ENCODE measurements at places on chromosomes 3 and 15.

DNA sequence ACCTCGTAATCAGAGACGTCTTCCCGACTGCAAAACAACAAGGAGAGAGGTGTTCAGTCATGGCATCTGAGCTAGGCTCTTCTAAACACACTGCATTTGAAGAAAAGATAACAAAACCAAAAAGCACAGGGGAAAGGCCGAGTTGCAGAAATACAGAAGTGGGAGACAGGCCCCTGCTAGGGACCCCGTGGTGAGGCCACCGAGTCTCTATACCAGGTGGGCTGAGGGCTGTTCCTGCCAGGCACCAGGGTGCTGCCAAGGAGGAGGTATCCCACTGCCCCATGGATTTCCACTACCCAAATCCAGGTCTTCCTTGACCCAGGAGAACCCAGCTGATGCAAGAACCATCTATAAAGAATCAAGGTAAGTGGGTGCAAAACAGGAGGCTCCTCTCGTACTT is 31.1 kb downstream of the RAB6B start:
- DNase-seq, result no peak

GRCh38 chr3:157442729-157443128 is 6.1 kb downstream of the PTX3 start:
- no peak for DNase-seq

DNA sequence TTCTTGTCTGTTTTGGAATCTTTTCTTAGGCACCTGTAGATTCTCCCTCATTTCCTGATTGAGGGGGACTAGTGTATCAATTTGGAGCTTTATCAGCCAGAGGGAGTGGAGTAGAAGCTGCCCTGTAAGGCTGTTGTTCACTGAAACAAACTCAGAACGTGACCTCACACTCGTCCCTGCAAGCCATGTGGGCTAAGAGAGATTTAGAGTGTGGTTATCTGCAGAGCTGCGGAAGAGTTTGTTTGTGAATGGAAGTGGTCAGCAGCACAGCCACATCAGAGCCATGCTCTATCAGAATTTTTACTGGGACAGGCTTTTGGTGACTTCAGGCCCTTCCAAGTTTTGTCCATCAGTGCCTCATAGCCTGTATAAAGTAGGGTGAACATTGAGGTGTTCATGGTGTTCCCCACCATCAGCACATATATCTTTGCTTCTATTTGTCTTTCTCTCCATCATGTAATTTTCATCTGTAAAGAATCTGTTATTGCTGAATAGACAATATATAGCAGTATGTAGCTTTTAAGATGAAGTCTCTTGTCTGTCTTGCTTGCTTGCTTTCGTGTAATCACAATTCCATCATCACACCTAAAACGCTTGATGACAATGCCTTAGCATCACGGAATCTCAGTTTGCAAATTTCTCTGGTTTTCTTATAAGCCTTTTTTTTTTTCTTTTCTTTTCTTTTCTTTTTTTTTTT is 37.0 kb downstream of the LARS2 start:
- no peak for DNase-seq

DNA sequence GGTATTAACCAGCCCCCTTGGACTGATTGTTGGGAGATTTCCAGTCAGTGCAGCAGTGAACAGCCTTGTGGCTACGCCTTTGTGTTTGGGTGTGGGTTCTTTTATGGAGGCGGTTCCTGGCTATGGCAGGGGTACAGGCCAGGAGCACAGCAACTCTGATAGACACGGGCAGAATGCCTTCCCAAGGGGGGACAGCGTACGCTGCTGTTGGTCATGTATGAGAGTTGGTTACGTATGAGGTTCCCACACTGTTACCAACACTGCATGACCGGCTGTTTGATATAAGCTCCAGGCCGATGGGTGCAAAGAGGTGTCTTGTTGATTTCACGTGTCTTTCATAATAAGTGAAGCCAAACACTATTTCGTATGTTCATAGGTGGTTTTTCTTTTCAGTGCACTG is 187.8 kb downstream of the NSMCE3 start:
- no peak for DNase-seq

- DNase-seq, result no peak
These were observed 45.6 kb downstream of the NOX5 start for GRCh38 chr15:69060041-69060481.

DNA sequence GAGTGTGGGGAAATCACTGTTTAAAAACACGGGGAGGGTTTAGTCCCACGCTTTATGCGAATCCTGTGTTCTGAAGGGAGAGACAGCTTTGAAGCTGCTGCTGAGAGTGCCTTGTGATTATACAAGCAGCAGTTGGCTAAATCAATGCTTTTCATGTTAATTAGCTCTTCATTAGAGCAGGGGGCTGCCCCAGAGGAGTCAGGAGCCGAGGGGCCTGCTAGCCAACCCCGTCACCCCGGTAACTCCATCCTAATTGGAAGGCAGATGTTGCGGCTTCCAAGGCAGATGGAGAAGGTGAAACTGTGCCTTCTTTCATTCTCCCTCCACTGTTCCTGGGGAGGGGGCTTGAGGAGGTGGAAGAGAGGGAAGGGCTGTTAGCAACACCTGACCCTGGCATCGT is 92.4 kb upstream of the ANKRD34C start:
- no peak for DNase-seq

GRCh38 chr3:40068636-40069035 is 240.9 kb upstream of the EIF1B start:
- DNase-seq, result no peak

DNA sequence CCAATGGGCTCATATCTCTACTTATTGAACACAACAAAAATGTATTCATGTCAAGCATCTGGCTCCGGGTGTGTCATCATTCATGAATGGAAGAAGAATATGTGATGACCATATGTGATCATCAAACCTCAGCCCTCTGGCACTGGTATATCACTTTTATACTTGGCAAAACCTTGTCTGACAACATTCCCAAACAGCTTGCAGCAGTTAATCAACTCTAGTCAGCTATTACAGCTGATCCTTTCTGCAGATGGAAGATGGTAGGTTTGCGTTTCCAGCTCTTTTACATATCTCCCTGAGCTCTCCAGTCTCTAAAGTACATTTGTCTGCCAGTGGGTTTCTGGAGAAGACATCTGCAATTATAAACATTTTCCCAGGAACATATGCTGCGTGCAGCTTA is 6.6 kb downstream of the PLSCR5 start:
- DNase-seq, result no peak

- DNase-seq, result no peak
These were observed 46.9 kb upstream of the FLNB start for GRCh38 chr3:57961177-57961827.

GRCh38 chr15:86087808-86088207 is 8.1 kb downstream of the AGBL1 start:
- no peak for DNase-seq

GRCh38 chr15:66820481-66821176 is 118.6 kb downstream of the SMAD6 start:
- no peak for DNase-seq

DNA sequence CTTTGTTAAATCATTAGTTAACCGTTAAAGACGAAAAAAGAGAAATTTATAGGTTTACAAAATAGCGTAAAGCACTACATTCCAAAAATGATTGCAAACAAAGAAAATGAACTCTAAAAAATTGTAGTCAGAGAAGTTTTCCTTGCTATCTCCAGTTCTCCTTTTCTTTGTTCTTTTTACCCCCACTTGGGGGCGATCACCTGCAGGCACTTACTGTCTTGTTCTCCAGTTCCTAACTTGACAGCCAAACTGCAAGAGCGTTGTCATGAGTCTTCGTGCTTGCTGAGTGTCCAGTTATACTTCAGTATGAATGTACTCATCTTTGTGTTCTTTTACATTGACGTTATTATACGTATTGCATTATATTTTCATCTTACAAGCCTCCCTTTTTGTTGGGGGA is 54.5 kb downstream of the CHD2 start:
- DNase-seq, result no peak

DNA sequence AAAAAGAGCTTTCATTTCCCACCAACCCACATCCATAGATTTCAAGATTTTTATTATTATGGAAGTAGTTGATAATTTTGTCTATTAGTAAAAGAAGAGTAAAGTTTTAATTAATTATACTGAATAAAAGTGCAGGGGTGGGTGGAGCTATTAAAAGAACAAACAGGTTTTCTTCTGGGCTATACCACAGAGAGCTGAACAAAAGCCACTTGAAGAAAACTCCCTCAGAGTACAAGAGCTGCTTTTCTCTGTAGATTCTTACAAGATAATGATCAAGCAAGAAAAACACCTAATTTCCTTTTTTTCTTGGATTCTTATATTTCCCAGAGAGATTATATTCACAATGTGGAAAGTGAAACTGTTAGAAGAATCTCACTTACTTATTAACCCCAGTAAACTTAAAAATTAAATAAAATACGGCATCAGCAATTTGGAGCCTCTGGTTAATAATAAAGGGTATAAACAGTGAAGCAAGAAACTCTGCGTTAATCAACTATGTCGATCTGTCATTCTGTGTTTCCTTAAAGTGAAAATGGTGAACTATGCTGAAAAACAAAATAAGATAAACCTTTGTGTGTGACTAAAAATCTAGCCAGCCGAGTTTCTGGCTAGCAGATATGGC is 84.9 kb downstream of the THBS1 start:
- DNase-seq, result no peak

DNA sequence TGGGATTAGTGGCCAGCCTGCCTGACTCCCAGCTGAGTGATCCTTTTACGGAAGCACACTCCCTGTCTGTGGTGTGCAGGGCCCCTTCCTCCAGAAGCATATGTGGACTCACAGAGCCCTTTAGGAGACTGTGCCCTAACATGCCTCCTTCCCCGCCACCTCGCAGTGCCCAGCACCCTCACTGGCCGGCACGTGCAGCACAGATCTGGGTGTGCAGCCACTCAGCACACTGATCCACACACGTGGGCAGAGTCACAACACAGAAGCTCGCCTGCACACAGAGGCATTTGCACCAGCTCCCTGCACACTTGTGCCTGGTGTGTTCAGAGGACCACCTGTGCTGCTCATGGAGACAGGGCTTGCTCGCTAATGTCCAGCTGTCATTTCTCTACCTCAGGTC is 23.6 kb upstream of the CSPG4 start:
- DNase-seq, result no peak

DNA sequence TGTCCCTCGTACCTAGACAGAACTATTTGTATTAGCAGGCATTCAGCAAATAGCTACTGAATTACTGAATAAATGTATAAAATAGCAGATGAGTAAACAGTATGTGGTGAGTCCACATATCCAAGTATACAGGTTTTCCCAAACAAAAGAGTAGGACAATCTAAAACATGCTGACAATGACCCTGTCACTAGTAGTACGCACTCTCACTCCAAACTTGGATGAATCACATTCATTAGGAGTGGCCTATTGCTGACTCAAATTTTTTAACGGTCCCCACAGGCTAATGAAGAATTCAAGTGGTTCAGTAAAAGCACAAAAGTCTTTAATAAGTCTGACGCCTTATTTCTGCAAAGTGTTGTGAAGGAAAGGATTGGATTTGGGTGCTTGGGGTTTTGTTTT is 449.3 kb upstream of the THBS1 start:
- no peak for DNase-seq

DNA sequence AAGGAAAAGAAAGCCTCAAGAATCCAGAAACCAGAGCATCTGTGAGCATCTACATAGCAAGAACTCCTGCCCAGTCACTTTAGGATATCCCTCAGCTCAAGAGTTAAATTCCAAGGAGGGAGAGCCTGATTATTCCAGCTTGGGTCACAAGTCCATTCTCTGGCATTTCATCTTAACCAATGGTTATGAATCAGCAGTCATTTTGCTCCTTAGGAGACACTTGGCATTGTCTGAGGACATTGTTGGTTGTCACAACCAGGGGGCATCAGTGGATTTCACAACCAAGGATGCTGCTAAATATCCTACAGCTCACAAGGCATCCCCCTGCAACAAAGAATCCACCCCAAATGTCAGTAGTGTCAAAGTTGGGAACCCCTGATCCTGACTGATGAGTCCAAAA is 51.0 kb upstream of the LMCD1 start:
- no peak for DNase-seq

DNA sequence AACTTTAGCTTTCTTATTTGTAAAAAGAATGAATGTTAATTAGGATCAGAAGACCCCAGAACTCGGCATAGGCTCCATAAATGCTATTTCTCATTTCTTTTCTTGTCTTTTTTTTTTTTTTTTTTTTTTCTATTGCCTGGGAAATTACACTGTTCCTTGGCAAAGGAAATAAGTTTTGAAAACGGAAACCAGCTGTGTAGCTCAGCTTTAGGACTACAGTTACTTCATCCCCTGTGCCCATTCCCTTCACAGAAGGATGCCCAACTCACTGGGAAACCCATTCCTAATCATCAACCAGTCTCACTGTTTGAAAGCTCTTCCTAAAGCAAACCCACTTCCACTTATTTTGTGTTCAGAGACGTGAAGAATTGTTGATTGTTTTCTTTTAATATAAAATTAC is 254.0 kb upstream of the IL12A start:
- DNase-seq, result no peak

DNA sequence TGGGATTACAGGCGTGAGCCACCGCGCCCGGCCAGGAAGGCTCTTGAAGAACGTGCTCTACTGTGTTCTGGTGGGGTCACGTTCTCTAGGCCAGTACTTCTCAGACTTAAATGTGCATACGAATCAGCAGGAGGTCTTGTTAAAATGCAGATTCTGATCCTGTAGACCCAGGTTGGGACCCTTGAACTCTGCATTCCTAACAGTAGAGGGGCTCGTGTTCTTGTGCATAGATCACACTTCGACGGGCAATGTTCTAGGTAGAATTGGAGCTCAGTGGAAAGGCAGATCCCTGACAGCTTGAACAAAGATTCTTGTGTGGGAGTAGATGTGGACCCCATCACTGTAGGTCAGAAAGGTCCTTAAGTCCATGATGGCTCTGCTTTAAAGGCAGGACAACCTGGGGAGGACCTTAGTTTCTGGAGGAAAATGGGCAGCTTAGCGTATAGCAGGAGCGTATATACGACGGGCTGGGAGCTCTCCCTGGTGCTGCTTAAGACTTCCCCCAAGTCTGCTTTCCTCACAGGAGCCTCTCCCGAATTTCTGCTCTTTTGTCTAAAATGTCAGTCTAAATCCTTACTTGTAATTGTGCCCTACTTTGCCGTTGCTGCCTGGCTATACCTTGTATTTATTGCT is 16.9 kb upstream of the FAM81A start:
- no peak for DNase-seq

DNA sequence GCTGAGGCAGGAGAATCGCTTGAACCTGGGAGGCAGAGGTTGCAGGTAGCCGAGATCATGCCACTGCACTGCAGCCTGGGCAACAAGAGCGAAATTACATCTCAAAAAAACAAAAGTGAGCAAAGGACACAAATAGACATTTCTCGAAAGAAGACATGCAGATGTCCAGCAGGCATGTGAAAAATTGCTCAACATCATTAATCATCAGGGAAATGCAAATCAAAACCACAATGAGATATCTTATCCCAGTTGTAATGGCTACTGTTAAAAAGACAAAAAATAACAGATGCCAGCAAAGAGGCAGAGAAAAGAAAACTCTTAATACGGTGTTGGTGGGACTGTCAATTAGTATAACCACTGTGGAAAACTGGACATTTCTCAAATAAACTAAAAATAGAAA is 20.9 kb downstream of the ASB7 start:
- DNase-seq, result no peak

Data from NCI-H1436 (cell line).